ENCODE measurements at places on chromosomes 4 and X. TPM values are rescaled to one million over a fixed set of nuclear protein-coding genes. Genes with fewer than 3 reads are reported as not detected.

Gene NWD2
- total RNA-seq, result not detected

Gene HMGN5
- 1.3 TPM for total RNA-seq

Gene CLDN22
- not detected for total RNA-seq

Gene PPBP
- not detected for total RNA-seq

Gene TMEM192
- 13.7 TPM for total RNA-seq

Gene FGD1
- total RNA-seq, result 9.1 TPM

Data from GM23248 (cell line).